T-helper 1 cell (primary cell): ENCODE measurements at places on chromosomes 7 and 10.

DNA sequence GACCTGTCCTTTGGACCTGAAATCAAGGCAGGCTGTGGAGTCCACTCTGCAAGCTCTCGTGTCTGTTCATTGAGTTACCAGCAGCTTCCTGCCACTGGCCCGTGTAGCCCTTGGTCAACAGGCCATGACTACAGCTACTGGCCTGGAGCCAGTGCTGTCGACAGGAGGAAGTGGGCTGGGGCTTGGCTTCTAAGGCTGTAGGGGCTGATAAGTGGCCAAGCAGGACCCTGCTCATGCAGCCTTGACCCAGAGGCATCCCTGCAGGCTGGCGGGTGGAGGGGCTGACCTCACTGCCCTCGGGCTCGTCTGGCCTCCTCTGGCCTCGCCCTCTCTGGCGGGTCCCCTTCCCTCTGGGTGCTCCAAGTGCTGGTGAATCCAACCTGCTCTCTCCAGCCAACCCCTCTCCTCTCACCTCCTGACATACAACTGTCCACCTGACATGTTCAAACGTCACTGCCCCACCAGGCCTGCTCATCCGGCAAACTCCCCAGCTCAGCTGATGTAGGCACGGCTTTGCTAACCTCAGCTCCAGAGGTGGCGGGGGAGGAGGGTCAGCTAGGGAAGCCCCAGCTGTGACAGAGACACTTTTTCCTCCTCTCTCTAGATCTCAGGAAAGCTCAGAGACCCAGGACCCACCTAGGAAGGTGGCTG is 188.6 kb upstream of the LYZL2 start:
- DNase-seq: no peak

DNA sequence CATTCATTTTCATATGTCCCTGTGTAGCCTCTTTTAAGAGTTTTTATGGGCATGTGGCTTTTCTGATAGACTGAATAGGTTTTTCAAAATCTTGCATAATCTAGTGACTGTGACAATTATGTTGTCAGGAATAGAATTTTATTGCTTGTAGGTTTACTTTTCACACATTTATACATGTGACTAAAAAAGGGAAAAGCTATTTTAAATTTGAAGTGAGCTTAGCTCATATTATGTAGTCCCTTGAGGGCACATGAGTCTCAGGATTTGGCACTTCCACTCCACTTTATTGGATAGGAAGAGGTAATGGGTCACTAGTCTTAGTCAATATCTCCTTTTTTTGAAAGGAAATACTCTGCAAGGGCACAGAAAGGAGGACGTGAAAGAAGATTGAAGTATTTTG is 247.3 kb downstream of the SUGCT start:
- DNase-seq: no peak

GRCh38 chr10:43903451-43903850 is 254.8 kb upstream of the ZNF32 start:
- no peak for DNase-seq

DNA sequence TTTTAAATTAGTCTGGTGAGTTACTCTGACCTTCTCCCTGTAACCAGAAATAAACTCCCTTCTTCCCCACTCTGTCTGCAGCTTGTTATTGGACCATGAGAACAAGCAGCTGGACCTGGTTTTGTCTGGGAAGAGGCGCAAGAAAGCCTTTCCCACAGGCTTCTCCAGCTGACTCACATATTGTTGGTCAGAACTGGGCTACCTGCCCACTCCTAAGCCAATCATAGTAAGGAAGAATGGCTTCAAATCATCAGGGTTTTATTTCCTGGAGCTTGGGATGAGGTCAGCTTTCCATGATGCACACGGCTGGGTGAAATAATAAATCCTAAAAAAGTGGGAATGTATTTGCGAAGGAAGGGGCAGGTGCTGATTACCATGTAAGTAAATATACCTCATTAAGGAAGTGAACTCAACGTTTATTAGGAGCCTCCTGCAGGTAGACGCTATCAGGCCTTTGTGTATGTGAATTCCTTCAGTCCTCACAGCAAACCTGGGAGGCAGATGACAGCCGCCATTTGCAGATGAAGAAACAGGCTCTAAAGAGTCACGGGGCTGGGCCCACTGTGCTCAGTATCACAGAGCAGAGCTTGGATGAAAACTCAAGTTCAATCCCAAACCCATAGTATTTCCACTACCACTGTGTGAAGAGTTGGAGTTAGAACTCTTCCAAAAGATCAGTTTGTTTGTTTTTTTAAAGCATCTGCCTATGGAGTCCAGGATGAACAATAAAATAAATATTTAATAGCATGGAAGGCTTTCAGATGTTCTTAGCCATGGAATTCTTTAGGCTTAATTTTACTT is 32.8 kb downstream of the IL15RA start:
- no peak for DNase-seq

GRCh38 chr7:143416565-143417149 is 8.0 kb upstream of the EPHA1 start:
- no peak for DNase-seq

DNA sequence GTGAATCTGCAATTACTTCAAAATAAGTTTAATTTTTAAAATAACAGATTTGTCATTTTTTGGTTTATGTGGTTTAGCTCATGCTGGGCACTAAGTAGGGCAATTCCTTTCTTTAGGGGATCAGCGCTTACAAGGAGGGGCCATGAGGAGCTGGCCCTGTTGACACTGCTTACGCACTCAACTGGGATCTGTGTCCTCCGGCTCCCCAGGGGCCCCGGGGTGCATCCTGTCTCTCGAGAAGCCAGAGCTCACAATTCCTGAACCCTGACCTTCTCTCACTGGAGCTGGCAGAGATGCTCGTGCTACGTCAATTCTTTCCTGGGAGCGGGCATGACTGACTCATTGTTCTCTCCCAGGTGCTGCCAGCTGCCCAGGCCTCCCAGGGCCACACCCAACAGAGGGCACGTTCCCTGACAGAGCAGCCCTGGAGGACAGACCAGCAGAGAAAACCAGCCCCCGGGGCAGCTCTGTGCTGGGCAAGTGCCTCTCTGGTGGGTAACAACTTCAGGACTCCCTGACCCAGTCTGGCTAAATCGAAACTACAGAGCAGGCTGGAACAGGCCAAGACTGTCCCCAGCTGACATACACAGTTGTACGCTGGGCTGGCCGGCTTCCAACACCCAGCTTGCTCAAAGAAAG is 36.8 kb downstream of the CTBP2 start:
- no peak for DNase-seq

GRCh38 chr7:39540320-39540719 is 25.9 kb upstream of the YAE1 start:
- DNase-seq: no peak

GRCh38 chr7:108045669-108046068 is 42.7 kb upstream of the LAMB1 start:
- DNase-seq: no peak

DNA sequence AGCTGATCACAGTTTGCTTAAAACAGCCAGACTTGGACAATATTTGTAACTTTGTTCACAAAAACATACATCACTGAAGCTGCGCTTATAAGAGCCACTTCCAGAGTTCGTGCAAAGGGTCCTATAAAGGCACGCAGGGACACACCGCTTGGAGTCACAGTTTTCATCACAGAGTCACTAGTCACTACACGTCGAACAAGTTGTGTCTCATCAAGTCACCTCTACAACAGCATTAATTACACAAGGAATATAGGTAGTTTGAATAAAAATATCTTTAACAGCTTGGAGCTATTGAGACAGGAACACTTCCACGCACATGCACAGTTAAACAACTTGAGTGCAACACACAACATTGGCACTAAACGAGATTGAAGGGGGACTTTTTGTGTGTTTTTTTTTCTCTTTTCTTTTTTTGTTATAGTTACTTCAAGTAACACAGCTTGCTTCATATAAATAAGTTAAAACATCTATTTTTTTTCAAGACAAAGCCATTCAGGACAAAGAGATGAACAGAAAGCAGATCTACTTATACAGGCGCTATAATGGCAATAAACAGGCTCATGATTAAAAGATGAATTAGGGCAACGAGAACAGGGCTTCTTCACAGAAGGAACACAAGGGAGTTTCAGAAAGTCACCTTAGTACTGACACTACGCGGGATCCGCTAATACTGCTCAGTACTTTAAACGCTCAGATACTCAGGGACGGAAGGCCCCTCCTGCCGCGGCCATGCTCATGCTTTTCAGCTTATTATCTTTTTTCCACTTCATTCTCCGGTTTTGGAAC is 2.2 kb downstream of the HOXA5 start:
- no peak for DNase-seq

DNA sequence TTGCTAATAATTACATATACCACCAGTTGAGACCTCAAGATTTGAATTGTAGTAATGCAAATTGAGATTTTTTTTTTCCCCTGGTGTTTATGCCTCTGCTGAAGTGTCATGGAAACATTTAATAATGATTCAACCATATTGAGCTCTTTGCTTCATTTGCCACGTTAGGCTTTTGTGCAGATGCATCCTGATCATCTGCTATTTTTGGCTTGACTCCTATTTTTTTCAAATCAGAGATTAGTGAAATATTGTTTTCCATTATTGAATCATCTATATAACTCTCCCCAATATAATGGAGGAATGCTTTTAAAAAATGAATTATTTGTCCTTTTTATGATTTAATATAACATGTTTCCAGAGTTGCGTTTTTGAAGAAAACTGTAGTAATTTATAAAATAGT is 115.1 kb downstream of the SRI start:
- no peak for DNase-seq

DNA sequence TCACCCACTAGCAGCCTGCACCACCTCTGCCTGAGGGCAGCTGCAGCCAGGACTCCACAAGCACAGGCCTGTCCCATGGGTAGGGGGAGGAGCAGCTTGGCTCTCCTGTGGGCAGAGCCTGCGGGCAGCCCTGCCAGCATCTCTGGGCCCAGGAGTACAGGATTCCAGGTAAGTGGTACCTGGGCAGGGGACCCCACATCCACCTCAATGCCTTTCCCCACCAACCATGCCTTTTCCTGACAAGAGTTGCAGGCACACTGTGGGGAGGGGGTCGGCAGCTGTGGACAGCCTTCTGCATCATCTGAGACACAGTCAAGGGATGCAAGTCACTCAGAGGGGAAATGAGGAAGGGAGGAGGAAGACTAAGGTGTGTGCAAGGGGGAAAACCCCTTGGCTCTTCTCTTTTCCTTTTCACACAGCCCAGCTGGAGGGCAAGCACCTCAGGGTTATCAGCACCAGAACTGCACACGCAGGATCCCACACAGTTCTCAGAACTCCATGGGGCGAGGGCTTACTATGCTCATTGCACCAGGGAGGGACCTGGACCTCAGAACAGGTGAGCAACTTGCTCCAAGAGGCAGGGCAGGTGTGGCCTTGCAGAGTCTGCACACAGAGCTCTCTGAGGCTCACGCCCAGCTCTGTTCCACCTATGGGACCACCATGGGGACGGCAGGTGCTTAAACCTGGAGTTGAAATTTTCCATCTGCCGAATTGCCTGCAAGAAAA is 16.5 kb upstream of the ANTXRL start:
- no peak for DNase-seq

DNA sequence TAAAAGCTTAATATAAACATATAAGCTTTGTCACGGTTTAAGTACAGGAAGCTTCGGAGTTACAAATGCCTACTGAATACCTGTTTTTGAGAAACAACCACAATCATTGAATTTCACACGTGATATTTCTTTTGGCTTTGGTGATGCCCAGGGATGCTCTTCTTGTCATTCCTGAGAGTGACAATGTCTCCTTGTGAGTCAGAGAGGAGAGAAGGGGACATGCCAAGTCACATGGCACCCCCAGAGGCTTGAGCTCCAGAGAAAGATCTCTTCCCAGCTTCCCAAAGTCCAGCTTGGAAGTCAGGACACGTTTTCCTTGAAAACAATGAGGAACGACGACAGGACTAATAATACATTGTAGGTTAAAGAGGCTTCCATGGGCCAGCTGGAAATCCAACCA is 242.4 kb downstream of the ARHGAP21 start:
- no peak for DNase-seq

- DNase-seq: no peak
Measured at GRCh38 chr7:111210043-111210442, 119.1 kb downstream of the LRRN3 start.

DNA sequence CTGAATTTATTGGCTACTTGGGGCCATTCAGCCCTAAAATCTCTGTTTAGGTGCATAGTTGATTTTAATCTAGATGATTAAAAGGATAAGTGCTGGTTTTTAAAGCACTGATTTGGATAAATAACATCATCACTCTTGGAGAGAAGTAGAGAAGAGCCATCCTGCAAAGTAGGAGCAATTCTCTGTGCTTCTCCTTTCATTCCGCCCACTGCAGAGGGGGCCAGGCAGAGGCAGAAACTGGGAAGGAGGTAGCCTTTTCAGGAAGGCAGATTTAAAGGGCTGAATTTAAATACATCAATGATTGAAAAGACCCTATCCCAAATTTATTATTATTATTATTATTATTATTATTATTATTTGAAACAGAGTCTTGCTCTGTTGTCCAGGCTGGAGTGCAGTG is 14.1 kb downstream of the MAP3K8 start:
- DNase-seq: no peak

GRCh38 chr7:38565289-38565688 is 65.9 kb downstream of the AMPH start:
- no peak for DNase-seq

DNA sequence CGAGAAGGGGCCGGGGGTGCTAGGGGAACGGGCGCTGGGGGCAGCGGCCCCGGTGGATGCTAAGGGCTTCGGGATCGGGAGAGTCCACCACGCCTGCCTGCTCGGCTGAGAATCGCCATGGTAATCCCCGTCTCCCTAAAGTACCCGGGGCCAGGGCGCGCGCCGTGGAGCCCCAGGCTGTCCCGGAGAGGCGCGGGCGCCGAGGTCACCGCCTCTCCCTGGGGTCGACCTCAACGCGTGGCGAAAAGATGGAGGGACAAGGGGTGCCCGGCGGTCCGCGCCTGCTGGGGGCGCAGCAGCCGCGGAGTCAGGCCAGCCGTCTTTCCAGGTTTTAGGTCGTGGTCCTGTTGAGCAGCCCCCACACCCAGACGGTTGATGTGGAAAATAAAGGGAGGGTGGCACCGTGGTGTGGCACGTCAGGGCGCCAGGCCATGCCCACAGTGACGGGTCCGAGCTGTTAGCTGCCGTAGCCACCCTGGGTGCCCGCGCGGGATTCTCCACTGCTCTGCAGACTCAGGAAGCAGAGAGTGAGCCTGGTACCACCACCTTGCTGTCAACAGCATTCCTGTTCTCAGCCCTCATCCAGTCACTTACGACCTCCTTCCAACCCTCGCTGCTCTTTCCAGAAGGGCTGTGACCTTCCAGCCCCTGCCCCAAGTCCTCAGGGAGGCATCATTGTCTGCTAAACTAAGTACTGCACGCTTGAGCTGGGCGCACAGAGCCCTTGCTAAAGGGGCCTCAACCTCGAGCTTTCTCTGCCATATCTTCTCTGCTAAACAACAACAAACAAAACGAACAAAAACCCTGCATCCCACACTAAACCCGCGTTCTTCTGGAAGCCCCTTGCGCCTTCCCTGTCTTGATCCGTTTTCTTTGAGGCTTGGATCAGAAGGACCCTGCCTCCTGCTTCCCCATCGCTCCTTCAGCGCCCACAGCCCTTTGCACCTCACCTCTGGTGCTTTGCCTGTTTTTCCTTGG is 666 bp downstream of the SMKR1 start:
- no peak for DNase-seq

GRCh38 chr10:119285495-119286267 is 78.3 kb downstream of the GRK5 start:
- DNase-seq: no peak

GRCh38 chr7:19020711-19021110 is 96.7 kb downstream of the TWIST1 start:
- no peak for DNase-seq

GRCh38 chr7:155739538-155740143 is 72.6 kb downstream of the SHH start:
- DNase-seq: no peak

- DNase-seq: no peak
Measured at GRCh38 chr10:115092258-115092554, 959 bp upstream of the ATRNL1 start.
